ENCODE measurements at places on chromosomes 11 and 22.
A peak's percentile ranks its signal among the peaks of the same experiment; 100 is the strongest.

DNA sequence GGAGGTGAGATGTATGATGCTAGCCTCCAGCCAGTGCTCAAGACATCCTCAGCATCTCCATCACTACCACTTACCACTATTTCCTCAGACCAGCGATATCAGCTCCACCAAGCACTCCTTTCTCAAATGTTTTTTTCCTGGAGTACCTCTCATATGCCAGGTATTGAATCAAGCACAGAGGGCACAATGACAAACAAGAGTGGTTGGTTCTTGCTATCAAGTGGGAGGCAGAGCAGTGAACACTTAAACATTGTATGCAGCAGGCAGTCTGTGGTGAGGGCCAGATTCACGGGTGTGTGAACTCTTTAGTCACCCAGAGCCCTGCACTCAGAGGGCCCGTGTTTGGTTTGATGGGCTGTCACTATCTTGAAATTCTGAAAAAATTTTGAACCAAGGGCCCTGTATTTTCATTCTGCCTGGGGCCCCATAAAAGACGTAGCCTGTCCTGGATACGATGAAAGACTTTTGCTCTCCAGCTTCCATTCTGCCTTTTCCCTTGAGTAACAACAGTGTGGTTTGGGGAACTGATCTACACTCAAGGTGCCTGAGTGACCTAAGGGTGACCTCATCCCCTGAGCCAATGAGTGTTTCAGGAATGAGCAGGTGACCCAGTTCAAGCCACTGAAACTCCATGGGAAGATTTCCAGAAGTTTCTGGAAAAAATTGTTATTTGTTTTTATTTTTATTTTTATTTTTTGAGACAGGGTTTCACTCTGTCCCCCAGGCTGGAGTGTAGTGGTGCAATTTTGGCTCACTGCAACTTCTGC lies 348.4 kb upstream of the NARS2 start:
- DNase-seq, result no peak

DNA sequence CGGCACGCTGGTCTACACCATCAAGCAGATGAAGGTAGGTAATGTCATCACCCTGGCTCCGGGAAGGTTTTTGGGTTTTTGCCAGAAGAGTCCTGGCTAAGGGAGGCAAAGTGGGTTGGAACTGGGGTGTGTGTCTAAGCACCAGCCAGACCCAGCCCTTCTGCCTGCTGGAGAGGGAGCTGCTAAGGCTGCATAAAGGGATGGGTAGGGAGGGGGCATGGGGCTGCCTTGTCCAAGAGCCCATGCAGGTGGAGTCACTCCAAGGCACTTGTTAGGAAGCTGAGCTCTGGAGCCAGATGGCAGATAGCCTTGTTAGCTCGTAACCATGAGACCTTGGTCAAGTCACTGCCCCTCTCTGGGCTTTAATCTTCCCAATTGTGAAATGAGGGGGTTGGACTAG lies 48.0 kb downstream of the TIMP3 start:
- no peak for DNase-seq

DNA sequence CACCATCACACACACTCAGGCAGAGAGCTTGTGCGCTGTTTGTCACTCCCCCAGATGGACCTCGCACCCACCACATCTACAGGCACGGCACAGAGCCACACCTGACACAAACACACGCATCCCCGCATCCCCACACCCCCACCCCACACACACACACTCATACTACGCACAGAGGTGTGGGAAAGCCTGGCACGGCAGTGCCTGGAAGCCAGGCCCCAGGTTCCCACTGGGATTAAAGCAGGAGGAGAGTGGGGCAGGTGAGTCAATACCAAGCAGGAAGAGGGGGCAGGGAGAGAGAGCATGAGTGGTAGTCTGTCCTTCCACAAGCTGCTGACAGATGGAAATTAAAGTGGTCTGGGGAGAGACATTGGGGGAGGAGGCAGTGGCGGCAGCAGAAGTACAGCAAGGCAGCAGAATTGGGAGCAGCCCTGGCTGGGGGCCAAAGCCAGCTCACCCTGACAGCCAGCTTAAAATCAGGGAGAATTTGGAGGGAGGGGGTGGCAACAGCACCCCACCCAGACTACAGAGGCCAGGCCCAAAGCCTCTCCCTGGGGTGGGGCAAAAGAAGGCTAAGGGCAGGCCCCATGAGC lies 20.7 kb downstream of the TNKS1BP1 start:
- no peak for DNase-seq

GRCh38 chr11:27716835-27717234 lies 16.6 kb upstream of the BDNF start:
- no peak for DNase-seq

GRCh38 chr11:15586741-15587473 lies 472.2 kb downstream of the INSC start:
- DNase-seq, result no peak

GRCh38 chr11:130003717-130004001 lies 1.0 kb upstream of the PRDM10 start:
- DNase-seq, result no peak

GRCh38 chr11:69467646-69468045 lies 13.8 kb upstream of the LINC01488 start:
- no peak for DNase-seq

DNA sequence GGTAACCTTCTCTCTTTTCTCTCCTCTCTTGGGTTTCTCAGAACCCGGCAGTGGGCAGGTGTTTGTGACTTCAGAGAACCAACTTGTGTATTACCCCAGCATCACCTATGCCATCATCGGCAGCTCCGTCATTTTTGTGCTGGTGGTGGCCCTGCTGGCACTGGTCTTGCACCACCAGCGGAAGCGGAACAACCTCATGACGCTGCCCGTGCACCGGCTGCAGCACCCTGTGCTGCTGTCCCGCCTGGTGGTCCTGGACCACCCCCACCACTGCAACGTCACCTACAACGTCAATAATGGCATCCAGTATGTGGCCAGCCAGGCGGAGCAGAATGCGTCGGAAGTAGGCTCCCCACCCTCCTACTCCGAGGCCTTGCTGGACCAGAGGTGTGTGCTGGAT lies 62.2 kb downstream of the COMMD9 start:
- no peak for DNase-seq

DNA sequence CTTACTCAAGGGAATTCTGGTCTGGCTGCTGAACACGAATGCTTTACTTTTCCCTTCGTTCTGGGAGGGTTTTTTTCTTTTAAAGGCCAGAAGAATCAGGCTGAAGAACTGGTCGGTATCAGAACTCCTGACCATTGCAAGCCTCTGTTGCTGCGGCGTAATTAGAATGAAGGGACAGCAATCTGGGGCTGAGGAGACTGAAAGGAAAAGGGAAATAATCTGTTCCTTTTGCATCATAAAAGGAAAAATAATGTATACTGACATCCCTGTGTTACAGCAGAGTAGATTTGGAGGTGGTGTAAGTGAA lies 670 bp downstream of the SC5D start:
- DNase-seq, result no peak

GRCh38 chr22:38469306-38469781 lies 1.4 kb downstream of the KDELR3 start:
- no peak for DNase-seq

- DNase-seq, result peak; percentile 41
These were observed at the start of gene PACS1 for GRCh38 chr11:66069715-66070603. Gene PACS1 (plus strand): TSS chr11:66070272. CDS start chr11:66070487, 215 bp downstream.

- no peak for DNase-seq
These were observed 16.4 kb upstream of the RFPL3 start for GRCh38 chr22:32341122-32341740.

- no peak for DNase-seq
These were observed 44.2 kb downstream of the TRIM66 start for GRCh38 chr11:8638300-8638699.

GRCh38 chr11:131985846-131986301 lies 615.5 kb downstream of the NTM start:
- no peak for DNase-seq

DNA sequence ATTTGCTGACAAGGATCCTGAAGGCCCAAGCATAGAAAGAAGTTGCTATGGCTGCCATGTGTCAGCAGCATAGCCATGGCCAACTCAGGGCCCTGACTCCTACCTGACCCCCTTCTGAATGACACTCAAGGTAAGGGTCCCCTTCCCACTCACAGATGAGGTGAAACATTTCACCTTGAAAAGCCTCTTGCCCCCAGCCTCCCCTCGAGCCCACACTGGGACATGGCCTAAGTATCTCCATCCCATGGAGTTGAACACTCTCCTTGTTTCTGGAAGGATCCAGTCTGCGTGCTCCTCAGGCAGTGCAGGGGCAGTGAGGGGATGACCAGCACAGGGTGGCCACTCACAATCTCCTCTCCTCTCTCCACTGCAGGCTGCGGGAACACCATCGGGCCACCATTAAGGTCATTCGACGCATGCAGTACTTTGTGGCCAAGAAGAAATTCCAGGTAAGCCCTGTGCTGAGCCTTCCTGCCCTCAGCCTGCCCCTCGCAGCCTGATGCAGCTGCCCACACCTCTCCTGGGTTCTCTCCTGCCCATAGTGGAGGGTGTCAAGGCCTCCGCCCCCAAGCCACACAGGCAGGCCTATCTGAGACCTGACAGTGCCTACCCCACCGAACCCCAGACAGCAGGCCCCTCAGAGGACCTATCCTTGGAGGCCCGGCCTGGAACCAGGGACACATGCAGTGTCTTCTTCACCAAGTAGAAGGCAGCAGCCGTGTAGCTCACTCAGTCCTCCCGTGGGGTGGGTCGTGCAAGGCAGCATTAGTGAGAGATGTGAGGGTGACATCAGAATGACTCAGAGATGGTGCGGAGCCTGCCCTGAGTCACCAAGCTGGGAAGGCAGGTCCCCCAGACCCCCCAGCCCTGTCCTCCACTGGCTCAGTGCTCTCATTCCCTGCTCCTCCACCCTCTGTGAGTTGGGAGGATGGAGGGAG lies 68.9 kb upstream of the KCNQ1OT1 start:
- DNase-seq, result no peak

DNA sequence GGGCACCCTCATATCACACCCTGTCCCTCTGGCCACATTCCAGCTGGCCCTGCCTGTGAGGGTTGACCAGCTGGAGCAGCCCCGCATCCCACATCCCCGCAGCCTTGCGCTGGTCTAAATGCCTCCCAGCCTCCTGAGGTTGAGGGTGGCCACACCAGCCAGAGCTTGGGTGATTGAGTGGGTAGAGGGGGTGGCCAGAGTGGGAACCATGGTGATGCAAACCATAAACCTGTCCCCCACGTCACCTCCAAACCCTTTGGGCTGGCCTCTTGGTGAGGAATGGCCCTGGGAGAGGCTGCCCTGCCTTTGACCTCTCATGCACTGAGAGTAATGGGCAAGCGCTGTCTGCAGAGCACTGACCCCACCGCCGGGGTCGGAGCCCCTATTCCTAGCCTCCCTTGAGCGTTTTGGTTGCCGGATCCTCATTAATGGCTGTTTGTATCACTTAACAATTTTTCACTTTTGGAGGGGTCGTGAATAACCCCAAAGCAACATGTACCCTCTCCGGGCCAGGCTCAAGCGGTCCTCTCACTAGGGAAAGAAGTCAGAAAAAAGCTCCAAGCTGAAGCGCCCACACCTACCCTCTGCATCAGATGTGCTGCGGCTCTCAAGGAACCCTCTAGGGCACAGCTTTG lies 16.0 kb upstream of the KCNQ1OT1 start:
- DNase-seq, result no peak

GRCh38 chr11:2452321-2453012 lies 7.7 kb downstream of the KCNQ1 start:
- no peak for DNase-seq

DNA sequence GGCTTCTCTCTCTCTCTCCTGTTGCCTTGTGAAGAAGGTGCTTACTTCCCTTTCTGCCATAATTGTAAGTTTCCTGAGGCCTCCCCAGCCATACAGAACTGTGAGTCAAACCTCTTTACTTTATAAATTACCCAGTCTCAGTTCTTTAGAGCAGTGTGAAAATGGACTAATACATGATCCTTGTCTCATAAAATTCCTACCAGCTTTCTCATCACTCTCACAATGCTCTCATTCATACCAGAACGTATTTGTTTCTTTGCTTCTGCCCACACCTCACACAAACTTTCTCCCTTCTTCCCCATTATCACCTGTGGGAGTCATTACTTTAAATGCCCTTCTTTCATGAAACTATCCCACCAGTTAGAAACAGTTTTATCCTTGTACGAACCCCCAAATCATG lies 62.7 kb upstream of the ARHGAP42 start:
- DNase-seq, result no peak

GRCh38 chr11:117444256-117444655 lies 116.6 kb downstream of the CEP164 start:
- DNase-seq, result no peak

DNA sequence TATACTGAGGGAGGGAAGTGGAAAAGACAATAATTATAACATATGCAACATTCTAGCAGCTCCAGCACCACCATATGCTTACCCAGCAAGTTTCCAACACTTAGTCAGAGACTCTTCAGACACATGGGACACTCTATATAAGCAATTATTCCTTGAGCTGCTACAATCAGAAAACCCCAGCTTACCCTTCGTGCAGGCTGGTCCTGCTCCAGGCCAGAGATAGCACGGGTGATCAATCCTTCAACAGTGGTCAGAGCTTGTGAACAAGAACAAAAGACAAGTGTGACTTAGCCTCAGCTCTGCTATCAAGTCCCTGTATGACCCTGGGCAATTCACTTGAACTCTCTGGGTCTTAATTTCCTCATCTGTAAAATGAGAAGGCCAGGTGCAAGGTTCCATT lies 1.5 kb downstream of the ZPR1 start:
- no peak for DNase-seq

- DNase-seq, result no peak
These were observed 5.1 kb upstream of the STIP1 start for GRCh38 chr11:64180891-64181290.

GRCh38 chr11:119029069-119029339 lies 1.7 kb downstream of the SLC37A4 start:
- no peak for DNase-seq

- DNase-seq, result no peak
These were observed 88.6 kb upstream of the CRYBB3 start for GRCh38 chr22:25110846-25111578.

- no peak for DNase-seq
These were observed 34.3 kb upstream of the CSTF3 start for GRCh38 chr11:33195462-33196173.

DNA sequence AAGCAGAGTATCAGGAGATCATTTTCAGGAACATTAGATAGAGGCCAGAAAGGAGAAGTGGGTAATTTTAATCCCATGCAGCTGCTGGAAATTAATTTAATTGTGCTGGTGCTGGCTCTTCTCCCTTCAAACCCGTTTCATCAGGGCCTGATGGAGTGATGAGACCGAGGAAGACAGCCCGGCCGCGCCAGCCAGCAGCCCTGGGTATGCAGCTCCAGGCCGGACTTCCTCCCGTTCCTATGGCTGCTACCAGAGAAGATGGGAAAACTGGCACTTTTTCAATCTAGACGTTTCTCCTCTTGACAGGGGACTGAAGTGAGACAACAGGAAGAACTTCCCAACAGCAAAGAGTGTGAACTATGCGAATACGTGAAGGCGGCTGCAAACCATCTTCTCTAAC lies 24.6 kb upstream of the ZBTB16 start:
- DNase-seq, result no peak
